ENCODE measurements at places on chromosomes 2 and 18.

DNA sequence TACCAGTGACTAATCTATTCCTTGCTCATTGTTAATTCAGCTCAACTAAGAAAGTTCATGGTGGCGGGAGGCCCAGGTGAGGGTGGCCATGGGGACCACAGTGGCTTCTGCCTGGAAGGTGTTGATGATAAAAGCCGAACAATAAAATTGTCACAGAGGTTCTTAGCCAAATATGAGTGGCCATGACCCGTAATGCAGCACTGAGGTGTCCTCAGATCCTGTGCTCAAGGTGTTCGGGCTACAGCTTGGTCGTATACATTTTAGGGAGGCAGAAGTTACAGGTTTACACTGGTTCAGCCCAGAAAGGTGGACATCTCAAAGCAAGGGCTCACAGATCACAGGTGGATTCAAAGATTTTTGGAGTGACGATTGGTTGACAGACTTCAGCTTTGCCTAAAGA lies 98.5 kb upstream of the SNTG2 start:
- no peak for DNase-seq

DNA sequence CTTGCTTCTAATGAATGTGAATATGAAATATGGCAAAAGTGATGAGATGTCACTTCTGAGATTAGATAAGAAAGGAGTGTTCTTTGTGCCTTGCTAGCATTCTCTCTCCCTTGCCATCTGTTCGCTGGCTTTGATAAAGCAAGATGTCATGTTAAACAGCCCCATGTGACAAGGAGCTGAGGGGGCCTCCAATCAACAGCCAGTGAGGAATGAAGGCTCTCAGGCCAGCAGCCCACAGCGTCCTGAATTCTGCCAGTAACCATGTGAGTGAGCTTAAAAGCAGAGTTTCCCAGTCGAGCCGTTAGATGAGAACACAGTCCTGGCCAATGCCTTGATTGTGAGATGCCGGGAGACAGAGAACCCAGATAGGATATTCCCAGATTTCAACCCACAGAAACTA lies 198.8 kb downstream of the IRS1 start:
- no peak for DNase-seq

DNA sequence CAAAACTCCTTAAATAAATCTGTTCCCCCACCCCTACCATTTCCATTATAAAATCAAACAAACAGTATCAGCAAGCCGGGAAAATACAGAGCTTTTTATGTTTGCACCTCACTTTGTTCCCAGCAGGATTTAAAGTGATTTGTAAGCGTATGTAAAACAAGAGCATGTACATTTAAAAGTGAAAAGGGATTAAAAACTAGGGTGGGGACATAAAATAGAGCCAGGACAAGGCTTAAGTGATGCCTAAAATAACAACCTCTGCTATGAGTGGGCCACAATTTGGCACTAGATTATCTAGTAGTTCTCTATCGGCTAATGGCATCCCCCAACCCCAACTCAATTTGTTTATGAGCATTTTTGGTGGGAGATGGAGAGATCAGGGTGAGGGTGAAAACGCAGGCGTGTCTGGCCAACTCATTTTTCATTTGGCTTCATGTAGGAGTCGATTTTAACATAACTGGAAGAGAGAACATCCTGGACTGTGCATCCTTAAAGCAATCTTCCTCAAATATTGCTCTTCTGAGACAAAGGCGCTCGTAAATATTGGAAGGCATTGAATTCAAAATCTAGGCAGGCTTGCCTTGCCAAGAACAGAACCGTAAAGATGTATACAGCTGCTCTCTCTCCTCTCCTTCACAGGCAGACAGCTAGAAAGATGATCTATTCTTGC lies 34.5 kb upstream of the TSPYL6 start:
- DNase-seq: no peak

DNA sequence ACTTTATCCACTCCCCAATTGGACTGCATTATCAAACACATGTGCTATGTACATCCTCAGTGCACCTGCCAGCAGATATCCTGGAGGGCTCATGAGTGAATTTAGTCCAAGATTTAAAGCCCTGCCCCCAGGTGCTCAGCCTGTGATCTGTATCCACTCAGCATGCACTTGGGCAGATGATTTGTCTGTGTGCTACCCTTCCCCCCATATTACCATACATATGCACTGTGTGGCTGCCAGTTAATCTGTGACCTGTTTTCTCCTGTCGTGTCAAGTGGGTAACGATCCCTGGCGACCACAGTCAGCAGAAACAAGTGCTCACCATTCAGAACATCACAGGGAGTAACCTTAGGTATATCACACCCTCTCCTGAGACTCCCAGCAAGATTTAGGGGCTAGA lies 10.2 kb downstream of the NAGK start:
- no peak for DNase-seq

GRCh38 chr2:201090574-201090973 lies 18.8 kb downstream of the NDUFB3 start:
- no peak for DNase-seq

DNA sequence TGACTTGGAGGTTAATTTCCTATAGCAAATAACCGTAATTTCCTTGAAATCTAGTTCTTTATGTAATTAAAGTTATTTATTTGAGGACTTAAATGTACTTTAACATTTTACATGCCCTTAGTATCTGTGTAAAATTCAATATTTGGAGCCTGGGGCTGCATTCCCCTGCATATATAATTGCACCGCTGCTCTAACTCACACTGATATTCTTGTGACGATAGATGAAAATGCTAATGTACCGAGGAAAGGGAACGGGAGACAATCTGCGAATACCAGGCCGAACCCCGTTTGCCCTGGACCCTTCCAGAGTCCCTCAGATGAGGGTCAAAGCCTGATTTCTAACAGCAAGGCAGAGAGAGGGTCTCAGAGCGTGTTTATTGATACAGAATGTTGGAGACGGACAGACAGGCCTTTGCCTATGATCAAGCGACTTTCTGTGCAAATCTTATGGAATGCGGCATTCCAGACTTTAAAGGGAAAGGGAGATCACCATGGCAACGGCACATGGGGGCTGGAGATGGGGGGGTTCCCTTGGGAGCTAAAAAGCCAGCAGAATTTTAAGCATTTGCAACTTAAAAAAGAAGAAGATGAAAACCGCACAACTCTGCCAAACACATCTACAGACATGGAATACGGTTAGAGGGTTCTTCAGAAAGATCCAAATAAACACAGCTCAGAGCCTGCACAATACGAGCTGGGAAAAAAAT lies 57.6 kb upstream of the TWIST2 start:
- DNase-seq: no peak

DNA sequence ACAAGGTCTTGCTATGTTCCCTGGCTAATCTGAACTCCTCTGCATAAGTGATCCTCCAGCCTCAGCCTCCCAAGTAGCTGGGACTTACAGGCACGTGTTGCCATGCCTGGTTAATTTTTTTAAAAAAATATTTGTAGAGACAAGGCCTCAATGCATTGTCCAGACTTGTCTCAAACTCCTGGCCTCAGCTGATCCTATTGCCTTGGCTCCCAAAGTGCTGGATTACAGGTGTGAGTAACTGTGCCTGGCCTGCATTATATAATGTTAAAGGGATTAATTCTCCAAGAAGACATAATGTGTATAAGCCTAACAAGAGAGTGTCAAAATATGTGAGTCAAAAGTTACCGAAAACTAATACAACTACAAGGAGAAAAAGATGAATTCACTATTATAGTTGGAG lies 32.2 kb downstream of the BUB1 start:
- no peak for DNase-seq

- peak; percentile 13 for DNase-seq
These were observed 9.3 kb upstream of the LRRC30 start for GRCh38 chr18:7221424-7222155.

- DNase-seq: no peak
These were observed 29.4 kb downstream of the SIX3 start for GRCh38 chr2:44970846-44971450.

DNA sequence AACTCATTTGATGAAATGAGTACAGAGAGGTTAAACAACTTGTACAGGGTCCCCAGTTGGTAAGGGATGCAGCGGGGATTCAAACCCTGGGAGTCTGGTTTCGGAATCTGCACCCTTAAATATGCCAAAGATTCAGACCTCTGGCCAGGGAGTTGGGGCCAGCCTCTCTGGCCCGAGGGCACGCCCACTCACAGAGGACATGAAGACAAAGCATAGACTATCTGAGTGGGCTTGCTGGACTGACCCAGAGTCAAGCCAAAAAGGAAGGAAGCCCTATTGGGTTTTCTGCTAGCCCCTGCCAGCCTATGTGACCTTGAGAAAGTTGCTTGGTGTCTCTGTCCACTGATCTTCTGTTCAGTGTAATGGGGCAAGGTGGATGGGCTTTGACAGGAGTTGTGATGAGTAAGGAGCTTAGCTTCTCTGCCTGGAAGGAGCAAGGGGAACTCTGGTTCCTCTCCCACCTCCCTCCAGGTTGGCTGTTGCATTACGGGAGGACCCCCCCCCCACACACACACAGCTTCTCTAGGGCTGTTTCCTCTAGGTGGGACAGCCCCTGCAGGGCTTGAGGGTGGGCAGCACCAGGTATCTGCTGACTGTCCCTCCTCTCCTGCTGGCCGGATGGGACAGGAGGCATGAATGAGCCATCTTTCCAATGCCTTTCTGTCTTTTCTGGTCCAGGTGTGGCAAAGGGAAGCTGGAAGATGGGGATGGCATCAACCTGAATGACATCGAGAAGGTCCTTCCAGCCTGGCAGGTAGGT lies 131.3 kb downstream of the CTIF start:
- DNase-seq: no peak

DNA sequence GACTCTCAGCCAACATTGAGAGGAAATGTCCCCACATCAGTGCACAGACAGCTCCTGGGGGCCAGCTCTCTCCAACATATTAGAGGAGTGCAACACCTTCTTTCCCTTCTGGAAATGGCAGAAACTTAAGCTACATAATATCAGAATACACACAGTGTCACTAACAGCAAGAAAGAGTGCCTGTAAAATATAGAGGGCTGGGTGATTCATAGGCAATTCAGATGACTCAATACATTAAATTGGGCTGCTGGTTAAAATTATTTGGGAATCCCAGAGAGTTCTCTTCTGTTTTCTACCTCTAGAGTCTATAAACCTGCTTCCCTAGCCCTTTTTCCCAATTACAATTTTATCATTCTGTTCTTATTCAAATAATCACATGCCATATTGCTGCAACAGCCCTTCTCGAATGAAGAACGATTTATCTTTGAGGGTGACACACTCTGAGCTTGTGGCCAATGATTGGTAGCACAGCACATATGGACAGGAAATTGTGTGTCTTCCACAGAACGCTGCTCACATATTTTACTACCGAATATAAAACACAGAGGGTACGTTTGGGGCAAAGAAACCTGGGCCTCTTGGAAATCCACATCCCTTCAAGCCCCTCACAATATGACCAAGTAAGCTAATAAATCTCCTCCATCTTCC lies 381.2 kb downstream of the MBD2 start:
- no peak for DNase-seq

DNA sequence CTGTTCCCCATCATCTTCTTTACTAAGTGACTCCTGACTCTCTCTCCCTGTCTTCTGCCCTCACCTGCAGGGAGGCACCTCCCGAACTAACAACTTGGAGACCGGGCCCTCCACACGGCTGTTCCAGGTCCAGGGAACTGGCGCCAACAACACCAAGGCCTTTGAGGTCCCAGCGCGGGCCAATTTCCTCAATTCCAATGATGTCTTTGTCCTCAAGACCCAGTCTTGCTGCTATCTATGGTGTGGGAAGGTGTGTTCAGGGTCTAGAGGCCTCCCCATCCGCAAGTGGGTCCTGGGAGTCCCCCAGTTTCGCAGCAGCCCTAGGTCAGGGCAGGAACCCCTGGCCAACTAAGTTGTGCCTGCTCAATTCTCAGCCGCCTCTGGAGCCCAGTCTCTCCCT lies 15.5 kb downstream of the VIL1 start:
- no peak for DNase-seq

- DNase-seq: no peak
These were observed 75.6 kb upstream of the ID2 start for GRCh38 chr2:8606226-8606625.

GRCh38 chr2:38671946-38672345 lies 6.0 kb downstream of the GALM start:
- DNase-seq: no peak

- DNase-seq: no peak
These were observed 48.7 kb downstream of the TRIP12 start for GRCh38 chr2:229873123-229873581.

GRCh38 chr2:62672601-62673000 lies 32.9 kb upstream of the EHBP1 start:
- no peak for DNase-seq

- no peak for DNase-seq
These were observed 354.9 kb upstream of the SALL3 start for GRCh38 chr18:78624646-78625279.

DNA sequence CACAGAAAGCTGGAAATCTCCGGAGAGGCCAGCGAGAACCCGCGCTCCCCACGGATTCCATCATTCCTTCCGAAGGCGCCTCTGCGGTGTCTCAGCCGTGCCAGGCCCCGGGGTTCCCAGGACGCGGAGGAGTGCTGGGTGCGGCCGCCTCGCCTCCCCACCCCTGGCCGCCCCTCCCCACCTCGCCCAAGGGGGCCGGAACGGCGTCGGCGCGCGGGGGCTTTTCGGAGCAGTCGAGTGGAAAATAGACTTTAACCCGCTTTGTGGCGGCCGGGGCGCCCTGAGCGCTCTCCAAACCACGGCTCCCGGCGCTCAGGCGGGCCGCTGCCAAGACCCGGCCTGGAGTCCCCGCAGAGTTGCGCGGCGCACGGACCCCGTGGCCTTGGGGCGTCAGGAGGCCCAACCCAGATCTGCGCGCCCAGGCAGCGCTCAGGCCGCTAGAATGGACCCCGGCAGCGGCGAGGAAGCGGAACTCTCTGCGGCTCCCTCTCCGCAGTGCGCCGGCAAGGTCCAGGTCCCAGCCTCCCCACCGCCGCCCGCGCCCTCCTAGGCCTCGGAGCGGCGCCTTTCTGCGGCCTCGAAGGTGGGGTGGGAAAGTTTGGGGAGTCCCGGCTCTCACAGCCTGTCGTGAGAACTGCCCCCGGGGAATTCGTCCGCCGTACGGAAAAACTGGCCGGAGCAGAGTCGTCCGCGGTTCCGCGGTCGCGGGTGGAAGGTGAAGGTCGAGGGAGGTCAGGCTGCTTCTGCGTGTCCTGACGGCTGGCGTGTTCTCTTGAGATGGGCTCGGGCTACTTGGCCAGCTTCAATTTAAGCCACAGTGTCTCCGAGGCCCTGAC lies 1.2 kb upstream of the EMX1 start:
- no peak for DNase-seq

DNA sequence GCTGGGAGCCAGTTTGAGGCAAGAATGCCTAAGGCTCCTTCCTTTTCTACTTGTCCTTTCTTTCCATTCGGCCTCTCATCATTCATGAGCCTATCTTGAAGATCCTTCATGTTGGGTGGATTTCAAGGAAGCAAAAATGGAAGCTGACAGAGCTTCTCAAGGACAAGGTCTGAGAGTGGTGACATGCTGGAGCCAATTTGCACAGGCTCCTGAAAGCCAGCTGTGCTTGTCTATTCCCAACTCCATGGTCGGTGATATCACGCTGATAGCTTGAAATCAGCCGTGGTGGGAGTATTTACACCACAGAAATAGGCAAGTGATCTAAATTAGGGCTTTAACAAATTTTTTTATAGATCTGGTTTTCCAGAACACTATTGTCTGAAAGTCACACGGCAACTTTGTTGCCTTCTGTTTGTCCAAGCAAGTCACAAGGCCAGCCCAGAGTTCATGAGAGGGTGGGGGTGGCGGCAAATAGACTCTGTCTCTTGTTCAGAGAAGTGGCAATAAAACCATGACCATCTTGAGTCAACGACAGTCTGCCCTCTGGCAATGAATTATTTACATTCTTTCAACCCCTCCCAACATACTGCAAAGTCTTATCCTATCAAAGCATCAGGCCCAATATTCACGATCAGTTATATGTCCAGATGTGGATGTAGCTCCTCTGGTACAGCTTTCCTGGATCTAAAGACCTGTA lies 49.9 kb upstream of the SLC35F5 start:
- DNase-seq: no peak
